ENCODE measurements at places on chromosomes 1 and 21. TPM values are rescaled to one million over a fixed set of nuclear protein-coding genes. Genes with fewer than 3 reads are reported as not detected.

GRCh38 chr1:66176832-66177231, 357.1 kb upstream of the SGIP1 start:
- H3K27me3 ChIP-seq: peaks cover 4% of the 10 kb centered on the region
- no peak overlapping the region for H3K27ac ChIP-seq
- H3K4me3 ChIP-seq: no peak overlapping the region
- DNase-seq: no peak
- no peaks in the 10 kb centered on the region for H3K4me1 ChIP-seq

DNA sequence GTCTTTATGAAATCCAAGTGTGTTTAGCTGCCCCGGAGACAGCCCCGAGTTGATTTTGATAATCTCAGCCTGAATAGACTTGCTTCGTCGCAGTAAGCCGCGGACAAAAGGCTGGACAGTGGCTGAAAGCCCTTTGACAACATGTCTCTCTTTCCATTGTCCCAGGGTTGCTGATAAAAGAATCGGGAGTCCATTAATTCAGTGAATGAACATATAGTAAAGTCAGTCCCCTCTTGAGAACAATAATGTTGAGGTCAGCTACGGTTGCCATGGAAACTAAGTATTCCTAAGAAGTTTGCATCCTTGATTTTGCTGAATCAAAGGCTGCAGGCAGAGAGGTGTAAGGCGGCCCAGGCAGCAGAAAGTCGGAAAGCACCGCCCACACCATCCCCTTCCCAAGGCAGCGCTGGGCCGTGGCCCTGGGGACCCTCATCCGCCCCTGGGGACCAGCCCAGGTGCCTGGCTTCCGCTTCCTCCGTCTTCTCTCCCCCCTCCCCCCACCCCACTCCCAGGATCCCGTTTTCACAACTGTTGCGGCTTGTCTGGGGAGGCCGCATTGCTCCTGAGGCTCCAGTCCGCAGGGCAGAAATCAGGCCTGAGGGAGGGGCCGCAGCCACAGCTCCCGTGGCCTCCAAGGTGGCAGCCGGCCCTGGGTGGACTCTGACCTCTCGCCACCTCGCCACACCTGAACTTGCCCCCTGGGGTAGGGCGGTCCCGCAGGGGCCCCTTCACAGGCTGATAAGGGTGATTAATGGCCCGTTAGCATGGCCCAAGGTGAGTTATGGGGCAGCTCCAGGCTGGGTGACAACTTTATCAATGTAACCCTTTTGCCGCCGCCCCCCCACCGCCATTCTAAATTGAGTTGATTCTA, 180.9 kb downstream of the PRDM16 start:
- H3K36me3 ChIP-seq: no peaks in the 10 kb centered on the region
- DNase-seq: no peak
- no peak overlapping the region for H3K4me3 ChIP-seq
- H3K27ac ChIP-seq: no peak overlapping the region
- H3K4me1 ChIP-seq: peaks cover 18% of the 10 kb centered on the region

GRCh38 chr1:225554216-225554812, 98.6 kb downstream of the ENAH start:
- H3K4me3 ChIP-seq: no peak overlapping the region
- H3K36me3 ChIP-seq: peaks cover 16% of the 10 kb centered on the region
- peaks cover 25% of the 10 kb centered on the region for H3K4me1 ChIP-seq
- DNase-seq: no peak
- no peaks in the 10 kb centered on the region for H3K27me3 ChIP-seq

DNA sequence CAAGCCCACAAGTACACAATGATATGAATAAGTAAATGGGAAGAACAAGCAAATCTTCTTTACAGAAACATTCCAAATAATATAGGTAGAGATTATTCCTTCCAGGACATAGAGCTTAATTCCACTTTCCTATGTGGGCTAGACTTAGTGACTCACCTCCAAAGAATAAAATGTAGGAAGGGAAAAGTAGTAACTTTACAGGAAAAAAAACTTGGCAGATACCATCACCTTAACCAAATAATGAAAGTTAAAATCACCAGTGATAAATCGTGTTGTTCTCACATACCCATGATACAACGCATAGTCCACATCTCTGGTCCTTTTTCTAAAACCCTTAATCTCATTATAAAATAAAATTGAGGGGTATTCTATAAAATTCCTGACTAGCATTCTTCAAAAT, 260.8 kb downstream of the SPATA17 start:
- peaks cover 12% of the 10 kb centered on the region for H3K4me1 ChIP-seq
- no peak overlapping the region for H3K4me3 ChIP-seq
- no peak for DNase-seq
- no peak overlapping the region for H3K27ac ChIP-seq
- no peaks in the 10 kb centered on the region for H3K36me3 ChIP-seq

PTCH2 gene
- total RNA-seq: 0.25 TPM

EXTL1 gene
- total RNA-seq: 11.3 TPM

FCRLB gene
- total RNA-seq: 0.33 TPM

Measured in left ventricle myocardium inferior (tissue), 1 donor.